ENCODE measurements at places on chromosomes 4 and X. TPM values are rescaled to one million over a fixed set of nuclear protein-coding genes. Genes with fewer than 3 reads are reported as not detected.

The PAGE2B gene
- not detected for total RNA-seq

DNA sequence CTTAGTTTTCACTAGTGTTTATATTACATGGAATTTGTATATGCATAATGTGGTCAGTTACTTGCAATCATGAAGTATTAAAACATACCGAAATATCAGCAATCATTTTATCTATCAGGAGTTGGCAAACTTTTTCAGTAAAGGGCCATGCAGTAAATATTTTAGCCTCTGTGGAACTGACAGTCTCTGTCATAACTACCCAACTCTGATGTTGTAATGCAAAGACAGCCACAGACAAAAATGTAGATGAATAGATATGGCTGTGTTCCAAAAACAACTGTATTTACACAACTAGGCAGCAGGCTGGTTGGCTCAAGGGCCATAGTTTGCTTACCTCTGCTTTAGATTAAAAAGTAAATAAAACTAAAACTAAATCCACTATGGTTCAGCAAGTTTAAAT is 200.2 kb downstream of the HS3ST1 start:
- no peak for DNase-seq

DNA sequence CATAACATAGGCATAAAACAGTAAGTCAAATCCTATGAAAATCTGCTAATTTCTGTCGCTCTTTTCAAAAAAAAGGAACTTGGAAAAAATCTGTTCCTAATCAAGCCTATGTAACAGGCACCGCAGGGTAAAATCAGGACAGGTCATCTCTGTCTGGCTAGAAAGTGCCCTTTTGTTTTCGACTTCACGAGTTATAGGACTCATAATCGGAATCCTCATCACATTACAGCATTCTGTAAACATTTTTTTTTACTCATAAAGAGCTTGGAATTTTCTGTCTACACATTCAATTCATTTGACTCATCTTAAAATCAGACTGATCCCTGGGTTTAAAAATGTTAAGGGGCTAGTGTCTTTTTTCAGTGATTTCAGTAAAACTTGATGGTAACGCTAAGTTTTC is 181.7 kb upstream of the TBC1D9 start:
- DNase-seq = no peak

GRCh38 chrX:46759645-46759974 is 692 bp upstream of the SLC9A7 start:
- no peak for DNase-seq

DNA sequence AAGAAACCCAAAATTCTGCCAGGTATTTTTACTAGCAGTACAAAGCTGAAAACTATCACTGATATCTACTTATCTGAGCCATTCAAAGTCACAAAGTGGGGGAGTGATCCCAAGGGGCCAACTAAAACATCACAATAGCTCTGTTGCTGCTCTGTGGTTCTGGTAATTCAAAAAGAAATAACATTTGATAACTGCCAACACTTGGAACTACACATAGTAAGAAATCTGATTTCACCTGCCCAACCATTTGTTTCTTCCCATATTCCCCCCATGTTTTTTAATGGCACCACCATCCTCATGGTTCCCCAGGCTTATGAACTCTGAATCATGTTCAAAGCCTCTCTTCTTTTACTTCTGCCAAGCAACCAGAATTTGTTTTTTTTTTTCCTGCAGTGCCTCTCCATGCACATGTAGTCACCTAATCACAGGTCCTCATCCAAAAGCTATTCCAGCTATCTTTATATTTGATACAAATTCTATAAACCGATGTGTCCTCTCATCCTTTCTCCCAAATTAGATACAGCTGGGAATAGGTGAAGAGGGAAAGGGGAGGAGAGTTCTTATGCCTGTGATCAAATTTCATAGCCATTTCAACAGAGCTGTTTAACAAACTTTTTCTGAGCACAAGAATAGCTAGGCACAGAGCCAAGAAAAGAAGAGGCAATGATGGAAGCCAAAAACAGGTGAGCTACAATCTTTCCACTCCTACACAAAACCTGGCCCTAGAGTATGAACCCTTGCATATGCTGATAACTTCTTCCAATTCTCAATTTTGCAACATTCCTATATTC is 7.7 kb downstream of the AMMECR1 start:
- DNase-seq = no peak

GRCh38 chr4:106588891-106589290 is 220.3 kb upstream of the GIMD1 start:
- DNase-seq = no peak

The SLC26A1 gene
- not detected for total RNA-seq

- no peak for DNase-seq
Measured at GRCh38 chr4:9947168-9948062, 73.9 kb downstream of the SLC2A9 start.

DNA sequence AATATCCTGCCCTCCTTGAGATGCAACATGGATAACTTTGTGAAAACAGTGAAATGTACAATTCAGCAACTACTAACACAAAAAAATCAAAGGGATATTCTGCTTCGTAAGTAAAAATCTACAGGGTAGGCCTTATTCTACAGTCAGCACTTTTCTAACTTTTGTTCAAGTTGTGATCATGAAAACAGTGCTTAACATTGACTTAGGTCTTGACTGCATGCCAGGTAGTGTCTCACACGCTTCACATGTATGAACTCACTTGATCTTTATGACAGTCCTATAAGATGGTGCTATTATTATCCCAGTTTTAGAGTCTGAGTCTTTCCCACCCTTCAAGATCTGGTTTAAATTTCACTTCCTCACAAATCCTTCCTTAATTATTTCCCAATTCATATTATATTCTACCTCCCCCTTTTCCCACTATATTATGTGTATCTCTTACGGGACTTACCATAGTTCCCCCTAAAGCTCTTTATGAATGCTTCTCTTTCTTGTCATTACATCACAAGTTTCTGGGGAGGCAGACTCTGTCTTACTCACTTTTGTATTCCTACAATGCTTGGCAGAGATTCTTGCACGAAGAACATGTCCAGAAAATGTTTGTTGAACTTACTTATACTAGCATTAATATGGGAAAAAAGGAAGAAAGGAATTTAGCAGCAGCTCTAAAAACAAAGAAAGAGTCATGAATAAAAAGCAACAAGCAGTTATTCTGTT is 179.8 kb downstream of the SCFD2 start:
- DNase-seq = no peak

DNA sequence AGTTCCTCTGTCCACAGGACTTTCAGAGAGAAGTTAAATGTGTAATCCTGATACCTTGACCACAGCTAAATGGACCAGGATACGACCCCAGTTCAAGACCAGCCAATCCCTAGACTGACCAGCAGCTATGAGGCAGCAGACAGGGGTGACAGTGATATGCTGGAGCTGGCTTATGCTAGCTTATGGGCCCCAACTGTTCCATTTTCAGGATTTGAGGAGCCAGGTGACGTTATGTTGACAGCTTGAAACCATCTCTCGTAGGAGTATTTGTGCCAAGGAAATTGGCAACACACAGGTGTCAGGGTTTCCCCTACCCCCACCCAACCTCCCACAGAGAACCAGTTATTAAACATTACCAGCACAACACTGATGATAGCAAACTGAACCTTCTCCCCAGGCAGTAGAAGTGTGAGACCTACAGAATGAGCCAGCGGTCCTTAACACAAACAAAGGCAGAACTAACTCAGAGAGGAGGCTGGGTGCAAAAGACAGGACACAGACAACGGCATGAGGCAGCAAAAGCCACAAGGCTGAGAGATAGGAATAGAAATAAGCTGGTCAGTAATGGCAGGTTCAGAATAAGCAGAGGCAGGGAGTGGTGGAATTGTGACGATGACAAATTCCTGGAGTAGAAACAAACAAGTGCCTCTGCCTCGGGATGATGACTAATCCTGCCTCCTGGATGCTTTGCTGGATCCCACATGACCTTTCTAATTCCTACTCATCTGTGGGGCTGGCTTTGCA is 85.6 kb upstream of the CPEB2 start:
- no peak for DNase-seq

DNA sequence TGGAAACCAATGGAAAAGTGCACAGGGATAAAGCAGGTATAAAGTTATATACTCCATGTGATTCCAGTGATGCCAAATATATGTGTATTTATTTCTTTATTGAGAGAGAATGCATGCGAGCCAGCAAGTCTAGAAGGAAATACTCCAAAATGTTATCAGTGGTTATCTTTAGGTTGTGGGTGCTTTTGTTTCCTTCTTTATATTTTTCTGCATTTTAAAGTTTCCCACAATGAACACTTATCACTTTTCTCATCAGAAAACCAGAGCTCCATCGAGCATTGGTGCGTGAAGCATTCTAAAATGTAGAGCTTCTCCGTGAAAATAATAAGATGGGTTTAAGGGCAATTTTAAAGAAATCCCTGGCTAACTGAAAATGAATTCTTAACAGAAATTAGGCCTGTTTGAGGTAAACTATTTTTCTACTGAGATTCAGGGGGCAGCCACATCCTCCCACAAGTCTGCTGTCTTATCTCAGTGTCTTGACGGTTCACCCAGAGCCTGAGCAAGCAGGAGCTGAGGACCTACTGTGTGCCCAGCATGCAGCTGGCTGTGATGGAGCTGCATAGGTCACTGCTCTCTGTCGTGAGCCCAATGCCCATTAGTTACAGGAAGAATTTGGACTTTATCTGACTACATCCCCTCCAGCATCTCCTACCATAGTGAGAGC is 18.7 kb upstream of the CD40LG start:
- no peak for DNase-seq

DNA sequence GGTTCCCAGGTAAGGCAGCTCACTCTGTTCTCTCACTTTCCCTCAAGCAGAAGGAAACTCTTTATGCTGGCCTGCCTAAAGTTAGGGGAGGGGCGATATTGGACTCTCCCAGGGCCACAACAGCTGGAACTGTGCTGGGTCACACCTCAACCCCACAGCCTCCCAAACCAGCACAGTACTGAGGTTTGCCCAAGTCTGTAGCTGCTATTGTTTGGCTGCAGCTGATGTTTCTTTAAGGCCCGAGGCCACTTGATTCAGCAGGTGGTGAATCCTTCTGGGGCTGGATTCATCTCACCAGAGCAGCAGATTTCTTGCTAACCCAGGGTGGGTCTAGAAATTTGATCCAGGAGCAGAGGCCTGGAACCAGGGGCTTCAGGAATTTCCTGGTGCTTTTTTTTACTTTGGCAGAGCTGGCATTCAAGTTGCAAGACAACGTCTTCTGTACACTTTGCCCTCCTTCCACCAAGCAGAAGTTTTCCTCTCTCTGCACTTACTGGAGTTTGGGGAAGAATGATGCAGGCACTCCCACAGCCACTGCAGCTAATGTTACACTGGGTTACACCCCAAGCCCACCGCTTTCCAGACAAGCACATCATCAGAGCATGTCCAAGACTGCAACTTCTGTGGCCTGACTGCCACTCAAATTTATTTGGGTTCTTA is 544.7 kb upstream of the NDST4 start:
- DNase-seq = no peak

GRCh38 chrX:63920875-63921274 is 135.9 kb upstream of the ARHGEF9 start:
- no peak for DNase-seq

The FAM199X gene
- 44.3 TPM for total RNA-seq

DNA sequence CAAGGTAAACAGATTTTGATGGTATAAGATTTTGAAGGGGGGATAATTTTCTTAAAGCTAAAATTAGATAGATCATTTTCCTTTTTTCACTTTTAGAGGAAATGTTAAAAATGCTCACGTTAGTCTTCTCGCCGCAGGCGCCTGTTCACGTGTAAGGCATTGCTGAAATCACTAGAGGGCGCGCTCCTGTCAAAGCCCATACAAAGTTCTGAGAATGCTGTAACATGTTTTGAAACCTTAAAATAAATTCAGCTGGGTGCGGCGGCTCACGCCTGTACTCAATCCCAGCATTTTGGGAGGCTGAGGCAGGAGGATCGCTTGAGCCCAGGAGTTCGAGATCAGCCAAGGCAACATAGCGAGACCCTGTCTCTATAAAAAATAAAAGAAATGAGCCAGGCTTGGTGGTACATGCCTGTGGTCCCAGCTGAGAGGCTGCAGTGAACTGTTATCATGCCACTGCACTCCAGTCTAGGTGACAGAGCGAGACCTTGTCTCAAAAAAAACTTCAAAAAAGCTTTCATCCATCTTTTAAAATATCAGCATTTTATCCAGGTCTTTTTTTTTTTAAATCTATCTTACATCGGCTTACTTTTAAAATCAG is 138.0 kb downstream of the RBMX2 start:
- peak; percentile 22 for DNase-seq

DNA sequence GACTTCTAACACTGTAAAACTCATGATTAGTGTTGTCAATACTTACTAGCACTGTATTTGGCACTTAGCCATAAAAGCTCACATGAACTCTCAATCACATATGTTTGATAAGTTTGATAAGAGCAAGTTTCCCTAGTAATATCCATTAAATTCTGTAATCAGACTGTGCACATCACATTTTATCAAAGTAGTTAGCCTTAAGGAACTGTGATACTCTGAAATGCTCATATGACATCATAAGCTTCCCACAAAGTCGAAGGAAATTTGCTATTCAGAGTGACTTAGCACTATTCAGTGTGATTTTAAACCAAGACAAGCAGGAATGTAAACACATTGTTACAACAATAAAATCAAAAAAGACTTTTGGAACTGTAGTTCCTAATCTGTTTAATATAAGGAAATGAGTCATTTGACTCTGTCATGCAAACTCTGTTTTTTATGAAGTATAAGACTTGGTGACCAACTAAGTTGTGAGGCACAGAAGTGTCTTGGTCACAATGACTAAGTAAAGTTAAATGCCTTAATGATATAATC is 6.7 kb downstream of the SLC7A11 start:
- no peak for DNase-seq

The YIPF7 gene
- 4.6 TPM for total RNA-seq

The IL2RG gene
- 3.0 TPM for total RNA-seq

The PAK3 gene
- total RNA-seq = 9.6 TPM

The CSN3 gene
- not detected for total RNA-seq

The ADAM29 gene
- not detected for total RNA-seq

- peak; percentile 48 for DNase-seq
Measured at GRCh38 chr4:721261-722168, 15.9 kb downstream of the PCGF3 start.

DNA sequence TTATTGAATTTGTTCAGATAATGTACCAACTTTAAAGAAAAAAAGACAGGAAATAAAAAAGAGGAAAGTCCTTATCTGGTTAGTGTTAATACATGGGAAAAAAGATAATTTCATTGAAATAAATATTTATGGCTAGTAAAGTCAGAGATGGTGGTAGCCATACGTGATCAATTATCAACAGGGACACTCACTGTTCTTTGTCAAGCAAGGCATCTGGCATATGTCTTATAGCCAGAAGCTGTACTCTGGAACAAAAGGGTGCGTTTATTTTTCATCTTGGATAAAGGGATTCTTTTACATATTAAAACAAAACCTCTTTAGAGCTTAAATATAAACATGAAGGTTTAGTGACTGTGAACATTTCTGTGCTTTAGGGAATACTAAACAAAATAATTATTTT is 26.7 kb downstream of the HDX start:
- DNase-seq = no peak

The ADGRA3 gene
- 35.3 TPM for total RNA-seq
